Stimulated activated CD4-positive, alpha-beta T cell treated with anti-CD3 and anti-CD28 coated beads, Interleukin-1b, Interleukin-23, amount 100 ng/mL, for 1 hour (primary cell): ENCODE measurements at places on chromosomes 2 and 18.

- no peak for DNase-seq
Observed at GRCh38 chr2:57156231-57156924, 890.2 kb upstream of the VRK2 start.

GRCh38 chr2:109649736-109650695 is 35.9 kb downstream of the SOWAHC start:
- no peak for DNase-seq

DNA sequence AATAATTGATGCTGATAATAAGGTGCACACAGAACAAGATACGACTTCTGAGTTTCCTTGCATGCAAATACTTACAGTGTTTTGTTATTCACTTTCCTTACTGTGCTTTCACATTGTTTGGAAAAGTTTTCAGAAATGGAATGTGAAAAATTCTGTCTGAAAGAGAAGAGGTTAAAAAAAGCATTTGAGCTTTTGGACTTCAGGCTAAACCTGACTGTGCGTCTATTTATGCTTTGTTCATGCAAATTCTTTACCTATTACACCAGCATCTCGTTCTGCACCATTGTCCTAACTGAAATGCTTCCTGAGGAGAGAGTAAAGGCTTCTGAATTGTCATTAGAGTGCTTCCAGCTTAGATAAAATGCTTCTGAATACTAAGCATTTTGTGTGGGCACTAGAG is 61.4 kb downstream of the LHCGR start:
- no peak for DNase-seq

DNA sequence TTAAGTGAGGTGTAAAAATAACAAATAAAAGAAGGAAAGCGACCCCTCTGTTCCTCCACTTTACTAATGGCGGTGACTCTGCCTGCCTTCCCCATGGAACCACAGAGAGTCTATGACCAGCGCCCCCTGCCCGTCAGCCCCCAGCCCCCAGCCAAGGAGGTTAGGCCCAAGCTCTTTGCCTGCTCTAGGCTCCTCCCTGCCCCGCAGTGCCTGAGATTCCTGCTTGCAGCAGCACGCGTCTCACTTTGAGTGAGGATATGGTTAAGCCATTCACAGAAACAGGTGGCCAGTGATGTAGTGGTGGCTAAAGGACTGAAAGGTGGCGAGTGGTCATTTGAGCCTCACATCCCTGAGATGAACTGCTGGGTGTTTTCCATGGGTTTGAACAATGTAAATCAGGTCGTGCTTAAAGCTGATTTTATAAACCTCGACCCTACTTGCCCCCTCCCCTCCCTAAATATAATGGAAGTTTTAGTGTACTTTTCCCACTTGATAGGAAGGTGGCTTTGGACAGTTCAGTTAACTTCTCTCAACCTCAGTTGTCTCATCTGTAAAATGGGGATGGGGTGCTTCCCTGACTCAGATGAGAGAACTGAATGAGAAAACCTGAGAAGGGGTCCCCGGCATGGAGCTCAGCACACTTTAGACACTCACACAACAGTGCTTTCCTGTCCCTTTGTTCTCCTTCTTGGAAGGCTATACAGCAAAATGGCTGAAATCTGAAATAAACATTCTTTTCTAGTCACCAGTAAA is 46.5 kb downstream of the IL1RL2 start:
- no peak for DNase-seq

DNA sequence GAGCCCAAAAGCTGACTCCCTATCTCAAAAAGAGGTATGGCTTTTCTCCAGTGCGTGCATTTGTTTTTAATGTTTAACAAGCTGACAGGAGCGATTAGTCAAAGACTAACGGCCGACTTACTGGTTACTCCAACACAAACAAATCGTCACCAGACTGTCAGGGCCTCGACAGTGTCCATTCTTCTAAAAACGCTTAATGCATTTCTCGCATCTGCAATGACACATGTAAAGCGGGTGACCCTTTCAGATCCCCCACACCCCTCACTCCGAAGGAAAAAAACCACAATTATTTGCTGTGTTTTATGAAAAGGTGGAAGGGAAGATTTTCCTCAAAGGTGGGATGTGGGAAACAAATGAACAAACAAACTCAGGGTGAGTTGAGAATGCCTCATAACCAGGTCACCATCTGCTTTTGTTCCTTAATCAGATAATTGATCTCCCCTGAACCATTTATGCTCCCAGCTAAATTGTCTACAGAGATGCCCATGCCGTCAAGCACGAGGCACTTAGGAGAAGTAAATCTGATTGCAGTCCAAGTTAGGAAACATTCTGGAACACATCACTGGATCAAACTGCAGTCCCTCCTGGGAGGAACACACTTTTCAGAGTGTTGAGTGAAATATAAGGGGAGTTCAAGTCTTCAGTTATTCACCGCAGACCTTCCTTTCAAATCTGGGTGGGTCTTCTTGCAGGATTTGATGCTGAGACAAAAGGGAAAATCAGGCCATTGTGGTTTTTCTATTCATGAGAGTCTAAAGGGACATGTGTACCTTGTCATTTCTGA is 340.8 kb downstream of the CMPK2 start:
- no peak for DNase-seq

GRCh38 chr2:105134081-105134480 is 96.2 kb downstream of the MRPS9 start:
- no peak for DNase-seq

GRCh38 chr2:218046238-218046637 is 22.8 kb upstream of the RUFY4 start:
- DNase-seq: no peak

DNA sequence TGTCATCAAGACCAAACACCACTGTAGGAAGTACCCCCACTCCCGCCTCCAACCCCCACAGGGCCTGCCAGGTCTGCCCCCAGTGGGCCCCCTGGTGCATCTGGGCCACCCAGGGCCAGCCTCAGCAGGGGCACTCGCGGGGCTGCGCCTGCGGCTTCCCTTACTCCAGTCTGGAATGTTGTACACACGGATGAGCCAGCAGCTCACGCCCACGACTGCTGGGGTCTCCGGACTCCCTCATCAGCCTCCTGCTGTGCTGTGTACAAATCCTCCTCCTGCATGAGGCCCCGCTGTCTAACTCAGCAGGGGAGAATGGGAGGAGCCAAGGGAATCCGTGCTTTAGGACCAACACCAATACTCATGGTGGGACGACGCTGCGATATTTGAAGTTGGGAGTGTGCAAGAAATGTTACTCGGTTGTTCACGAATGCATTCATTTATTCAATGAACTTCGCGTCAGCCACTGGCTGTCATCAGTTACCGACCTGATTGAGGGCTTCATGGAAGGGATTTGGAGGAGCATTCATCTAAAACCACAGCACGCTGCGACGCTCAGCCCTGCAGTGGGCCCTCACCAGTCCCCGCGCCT is 654 bp upstream of the ASB1 start:
- DNase-seq: no peak

GRCh38 chr2:25453199-25453905 is 111.6 kb upstream of the DNMT3A start:
- DNase-seq: no peak

GRCh38 chr2:66834859-66835258 is 399.9 kb downstream of the MEIS1 start:
- DNase-seq: no peak

- DNase-seq: no peak
Observed at GRCh38 chr2:36582538-36582937, 15.4 kb downstream of the FEZ2 start.

DNA sequence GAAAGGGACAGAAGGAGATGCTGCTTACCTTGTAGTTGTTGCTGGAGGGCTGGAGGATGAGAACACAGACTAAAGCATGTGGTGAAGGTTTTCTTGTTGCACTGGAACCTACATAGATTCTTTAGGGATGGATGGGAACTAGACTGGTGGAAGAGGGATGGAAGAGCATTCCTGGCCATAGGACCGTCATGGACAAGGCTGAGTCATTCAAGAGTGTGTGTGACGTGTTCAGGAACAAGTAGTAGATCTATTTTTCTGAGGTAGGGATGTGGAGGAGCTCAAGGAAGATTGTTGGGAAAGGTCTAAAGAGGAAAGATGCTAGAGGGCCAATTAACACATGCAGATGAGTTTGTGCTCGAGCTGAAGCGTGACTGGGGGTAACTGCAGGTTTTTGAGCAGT is 6.6 kb downstream of the STAT4 start:
- no peak for DNase-seq

DNA sequence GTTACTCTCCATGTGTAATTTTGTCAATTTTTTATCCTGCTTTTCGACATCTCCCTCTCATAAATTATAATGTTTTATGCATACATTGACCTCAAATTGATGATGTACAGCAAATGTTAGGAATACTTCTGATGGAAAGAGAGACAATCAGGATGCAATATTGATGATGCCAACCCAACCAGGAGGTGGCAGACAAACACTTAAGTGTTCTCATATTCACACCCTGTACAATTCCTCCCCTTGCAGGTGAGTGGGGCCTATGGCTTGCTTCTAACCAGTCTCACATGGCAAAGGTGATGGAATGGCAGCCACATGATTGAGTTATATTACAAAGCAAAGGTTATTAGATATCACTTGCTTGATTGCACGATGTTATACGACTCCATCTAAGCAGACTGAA is 594.3 kb upstream of the REG3G start:
- DNase-seq: no peak

- no peak for DNase-seq
Observed at GRCh38 chr2:211329421-211329820, 773.0 kb downstream of the CPS1 start.

DNA sequence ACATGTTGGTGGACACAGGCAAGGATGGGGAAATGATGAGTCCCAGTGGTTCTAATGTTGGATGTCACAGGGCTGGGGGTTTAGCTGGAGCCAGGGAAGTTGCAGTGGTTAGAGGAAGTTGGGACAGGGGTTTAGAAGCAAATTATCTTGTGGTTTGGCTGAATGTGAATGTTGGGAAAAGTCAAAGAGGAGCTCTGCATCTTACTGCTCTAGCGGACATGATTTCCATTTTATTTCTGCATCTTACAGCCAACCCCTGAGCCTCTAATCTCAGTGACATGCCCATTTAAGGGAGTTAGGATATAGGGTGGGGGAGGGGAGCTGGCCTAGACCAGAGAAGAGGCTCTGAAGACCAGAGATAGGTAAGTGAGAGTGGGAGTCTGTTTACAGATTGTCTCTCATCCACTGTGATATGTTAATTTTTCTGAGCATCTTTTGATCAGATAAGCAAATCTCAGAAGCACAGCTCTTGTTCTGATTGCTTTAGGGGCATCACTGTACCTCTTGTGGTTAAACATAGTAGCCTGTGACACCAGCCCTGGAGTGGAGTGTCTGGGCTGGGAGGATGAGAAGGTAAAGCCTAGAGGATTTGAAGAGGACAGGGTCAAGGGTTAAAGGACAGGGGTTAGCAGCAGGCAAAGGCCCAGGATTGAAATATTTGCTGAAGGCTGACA is 43.6 kb downstream of the SETBP1 start:
- DNase-seq: no peak

- DNase-seq: no peak
Observed at GRCh38 chr2:168200930-168201583, 46.3 kb downstream of the STK39 start.

GRCh38 chr2:208234786-208235185 is 20.1 kb downstream of the IDH1 start:
- DNase-seq: no peak

GRCh38 chr2:163626639-163627109 is 109.1 kb downstream of the FIGN start:
- no peak for DNase-seq

DNA sequence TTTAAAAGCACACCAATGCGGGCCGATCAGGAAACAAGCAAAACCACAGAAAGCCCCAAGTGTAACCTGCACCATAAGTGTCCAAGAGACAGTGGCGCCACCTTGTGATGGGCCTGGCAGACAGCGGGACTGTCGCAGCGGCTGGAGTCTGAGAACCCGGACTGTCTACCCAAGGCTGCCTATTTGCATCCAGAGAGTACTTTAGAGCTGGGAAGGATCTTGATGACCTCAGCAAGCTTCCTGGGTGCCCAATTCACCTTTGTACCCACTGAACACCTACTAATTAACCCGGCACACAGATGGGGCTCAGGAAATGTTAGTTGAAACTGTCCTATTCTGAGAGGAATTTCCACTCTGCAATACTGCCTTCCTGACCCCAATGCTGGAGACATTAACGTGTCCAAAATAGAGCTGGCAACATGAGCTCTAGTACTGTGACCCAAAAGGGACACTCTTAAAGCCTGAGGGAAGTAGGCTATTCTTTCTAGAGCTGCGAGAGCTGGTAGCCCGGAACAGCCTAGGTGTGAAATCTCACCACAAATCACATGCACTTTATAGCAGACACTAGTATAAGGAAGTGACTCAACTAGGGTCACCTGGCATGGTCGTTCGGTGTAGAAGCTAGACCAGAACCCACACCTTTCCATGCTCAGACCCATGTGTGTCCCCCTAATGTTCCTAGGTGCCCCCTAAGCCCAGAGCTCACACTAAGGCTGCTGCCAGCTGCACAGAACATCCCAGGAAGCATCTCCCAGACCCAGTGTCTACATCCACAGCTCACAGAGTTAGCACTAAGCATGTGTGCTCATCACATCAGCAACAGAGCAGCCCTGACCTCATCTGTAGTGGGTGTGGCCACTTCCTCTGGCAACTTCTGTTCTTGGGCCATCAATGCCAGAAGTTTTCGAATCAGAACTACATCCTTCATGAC is 25.4 kb downstream of the POLR1A start:
- peak; percentile 54 for DNase-seq

DNA sequence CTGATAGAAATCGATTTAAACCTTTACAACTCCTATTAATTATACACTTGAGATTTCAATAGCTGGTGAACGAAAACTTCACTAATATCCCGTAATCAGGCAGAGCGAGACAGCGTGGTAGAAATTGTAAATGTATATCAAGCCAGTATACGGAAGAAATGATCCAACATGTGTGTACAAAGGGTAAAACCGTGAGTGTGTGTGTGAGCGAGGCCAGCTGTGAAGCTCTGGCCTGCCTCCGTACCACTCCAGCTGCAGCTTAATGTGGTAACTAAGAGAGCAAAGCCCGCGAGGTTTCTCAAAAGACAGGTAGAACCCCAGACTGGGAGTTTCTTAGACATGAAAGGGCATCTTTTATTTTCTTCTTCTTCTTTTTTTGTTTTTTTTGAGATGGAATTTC is 52.3 kb upstream of the ZNF516 start:
- no peak for DNase-seq

DNA sequence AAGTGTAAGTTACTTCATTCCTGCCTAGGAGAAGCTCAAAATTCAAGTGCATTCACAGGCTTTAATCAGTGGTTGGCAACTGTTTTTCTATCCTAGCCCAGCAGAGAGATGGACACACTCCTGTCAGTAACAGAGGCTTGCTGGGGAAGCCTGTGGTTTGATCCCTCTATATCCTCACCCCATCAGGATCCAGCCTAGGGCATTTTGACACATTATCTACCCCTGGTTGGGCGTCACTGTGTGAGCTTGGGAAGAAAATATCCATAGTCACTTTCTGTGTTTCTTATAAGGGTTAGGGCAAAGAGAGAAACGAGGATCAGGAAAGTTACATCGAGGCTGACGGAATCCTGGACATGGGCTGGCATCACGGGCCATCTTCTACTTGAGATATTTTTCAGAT is 10.0 kb downstream of the NT5DC4 start:
- DNase-seq: no peak

GRCh38 chr2:184053326-184053725 is 545.0 kb upstream of the ZNF804A start:
- no peak for DNase-seq

- DNase-seq: no peak
Observed at GRCh38 chr18:59915606-59916005, 15.8 kb downstream of the PMAIP1 start.
